ENCODE measurements at places on chromosomes 3 and 15. TPM values are rescaled to one million over a fixed set of nuclear protein-coding genes. Genes with fewer than 3 reads are reported as not detected.

The FOXL2 gene
- 6.7 TPM for total RNA-seq

The SLC24A5 gene
- 22.1 TPM for total RNA-seq

The OR5K2 gene
- total RNA-seq, result not detected

The SUCNR1 gene
- total RNA-seq, result not detected

The UBE3A gene
- total RNA-seq, result 200 TPM

The GOLGA6L10 gene
- 5.0 TPM for total RNA-seq

The MST1R gene
- total RNA-seq, result 1.8 TPM

The ASB14 gene
- 0.33 TPM for total RNA-seq

The CCDC191 gene
- total RNA-seq, result 11.7 TPM

The RTP1 gene
- not detected for total RNA-seq

The CD200 gene
- 35.0 TPM for total RNA-seq

The DPPA2 gene
- total RNA-seq, result not detected

The DLL4 gene
- 49.5 TPM for total RNA-seq

The XCR1 gene
- total RNA-seq, result not detected

The NAALADL2 gene
- total RNA-seq, result 43.9 TPM

The ZNF717 gene
- total RNA-seq, result 30.1 TPM

The LRRK1 gene
- total RNA-seq, result 8.7 TPM

The ARHGEF26 gene
- 37.5 TPM for total RNA-seq

The DET1 gene
- 31.2 TPM for total RNA-seq

The ZNF385D gene
- total RNA-seq, result 35.0 TPM

The NRG4 gene
- 2.3 TPM for total RNA-seq

The PLCL2 gene
- 71.1 TPM for total RNA-seq

The TNFAIP8L3 gene
- 1.4 TPM for total RNA-seq

The GRM7 gene
- 16.7 TPM for total RNA-seq

The NSMCE3 gene
- 13.7 TPM for total RNA-seq

The SH2D7 gene
- not detected for total RNA-seq

The CYP19A1 gene
- total RNA-seq, result 0.33 TPM

The EFCC1 gene
- total RNA-seq, result 1.1 TPM

The CAND2 gene
- 17.7 TPM for total RNA-seq

The AP3S2 gene
- total RNA-seq, result 82.4 TPM

The LRTM1 gene
- 22.9 TPM for total RNA-seq

The TRPM1 gene
- 52.6 TPM for total RNA-seq

The CPNE4 gene
- 18.1 TPM for total RNA-seq

The GPR160 gene
- 61.7 TPM for total RNA-seq

The TMC3 gene
- 0.22 TPM for total RNA-seq

The TMEM212 gene
- total RNA-seq, result not detected

The CD96 gene
- 1.3 TPM for total RNA-seq

The PLAAT1 gene
- total RNA-seq, result 4.5 TPM

The TUSC7 gene
- total RNA-seq, result not detected

The DAZL gene
- not detected for total RNA-seq

The EIF4E3 gene
- total RNA-seq, result 17.3 TPM

The SCN11A gene
- total RNA-seq, result 1.4 TPM

The CPN2 gene
- not detected for total RNA-seq

The TP63 gene
- 8.9 TPM for total RNA-seq

The CATSPER2 gene
- total RNA-seq, result 5.7 TPM

The PLSCR2 gene
- not detected for total RNA-seq

The LRRC3B gene
- 7.8 TPM for total RNA-seq

The CDC25A gene
- total RNA-seq, result 4.6 TPM

The ARMC8 gene
- 95.7 TPM for total RNA-seq

The RLBP1 gene
- total RNA-seq, result 102 TPM

The POPDC2 gene
- total RNA-seq, result 2.4 TPM

The SLC12A1 gene
- 2.1 TPM for total RNA-seq

The CSTA gene
- not detected for total RNA-seq

The MKRN3 gene
- 34.4 TPM for total RNA-seq

All from camera-type eye (tissue), 1 donor.